ENCODE measurements at places on chromosomes 3 and 15.

DNA sequence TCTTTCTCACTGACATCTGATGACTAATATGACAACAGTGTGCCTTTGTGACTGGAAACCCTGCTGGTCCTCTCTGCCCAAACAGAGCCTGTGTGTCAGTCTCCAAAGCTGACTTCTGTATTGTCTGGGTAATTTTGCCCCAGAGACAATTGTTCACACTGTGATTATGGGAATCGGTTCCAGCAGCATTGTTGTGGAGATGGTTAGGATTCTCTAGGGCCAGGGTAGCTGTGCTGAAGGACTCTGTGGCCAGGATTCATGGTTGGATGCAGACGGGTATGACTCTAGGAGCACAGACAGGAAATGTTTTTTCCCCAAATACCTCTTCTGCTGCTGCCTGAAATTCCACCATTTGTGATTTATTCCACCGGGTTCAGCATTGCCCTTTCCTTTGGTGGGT is 57.5 kb upstream of the ITGA11 start:
- H3K27ac ChIP-seq: peak overlapping the region; percentile 4
- H3K27me3 ChIP-seq: no peaks in the 10 kb centered on the region
- DNase-seq: no peak

- peak; percentile 59 for DNase-seq
- H3K27me3 ChIP-seq: no peaks in the 10 kb centered on the region
- H3K27ac ChIP-seq: peak within 1 kb of the TSS; percentile 76
Measured at GRCh38 chr15:43517354-43518196, at the start of gene MAP1A. Gene MAP1A, plus strand, starts transcription at chr15:43517608. Its CDS starts 3,866 bp downstream, at chr15:43521474.

DNA sequence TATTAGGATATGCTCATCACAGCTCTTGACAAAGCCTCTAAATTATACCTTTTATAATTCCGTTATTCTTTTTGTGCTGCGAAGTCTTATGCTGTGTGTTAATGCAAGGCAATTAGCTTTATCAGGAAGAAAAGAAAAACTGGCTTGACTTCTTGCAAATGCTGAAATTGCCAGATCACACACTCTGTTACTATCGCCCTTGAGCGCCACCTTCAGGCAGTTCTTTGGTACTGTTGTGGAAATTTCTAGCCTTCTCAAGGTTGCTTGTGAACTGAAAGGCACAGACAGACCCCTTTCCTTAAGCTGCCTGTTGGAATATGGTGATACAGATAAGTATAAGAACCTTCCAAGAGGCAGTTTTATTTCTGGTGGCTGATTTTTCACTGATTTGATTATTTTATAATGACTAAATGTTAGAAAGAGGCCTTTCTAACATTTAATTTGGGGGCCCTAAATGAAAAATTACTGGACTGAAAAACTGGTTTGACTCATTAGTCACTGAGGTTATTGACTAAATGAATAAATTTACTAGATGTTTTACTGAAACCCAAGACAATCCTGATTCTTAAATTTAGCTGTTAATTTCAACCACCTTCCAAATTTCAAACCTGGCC is 126.2 kb upstream of the RASGRP1 start:
- H3K27ac ChIP-seq: no peak overlapping the region
- H3K4me1 ChIP-seq: no peaks in the 10 kb centered on the region
- no peaks in the 10 kb centered on the region for H3K27me3 ChIP-seq
- peak; percentile 69 for DNase-seq
- no peaks in the 10 kb centered on the region for H3K36me3 ChIP-seq

DNA sequence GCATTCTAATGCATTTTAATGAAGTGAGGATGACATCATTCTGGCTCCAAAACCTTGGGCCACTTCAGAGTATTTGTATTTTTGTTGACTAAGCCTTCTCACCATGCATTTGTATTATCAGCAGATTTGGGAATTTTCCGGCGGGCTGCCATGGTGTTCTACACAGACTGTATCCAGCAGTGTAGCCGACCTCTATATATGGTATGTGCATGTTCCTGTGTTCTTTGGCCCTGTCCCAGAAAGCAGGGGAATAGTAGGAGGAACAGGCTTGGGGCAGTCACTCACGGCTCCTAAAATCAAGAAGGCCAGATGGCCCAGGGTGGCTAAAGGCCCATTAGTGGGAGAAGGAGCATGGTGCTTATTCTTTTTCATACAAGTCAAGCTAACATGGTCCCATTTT is 80.5 kb downstream of the USF3 start:
- H3K27ac ChIP-seq: no peak overlapping the region
- H3K36me3 ChIP-seq: no peaks in the 10 kb centered on the region
- H3K27me3 ChIP-seq: no peaks in the 10 kb centered on the region
- H3K4me3 ChIP-seq: no peak overlapping the region

- H3K27me3 ChIP-seq: no peaks in the 10 kb centered on the region
- no peaks in the 10 kb centered on the region for H3K36me3 ChIP-seq
- no peak overlapping the region for H3K4me3 ChIP-seq
- no peak for DNase-seq
- H3K4me1 ChIP-seq: no peaks in the 10 kb centered on the region
Measured at GRCh38 chr3:116896116-116896515, 186.5 kb downstream of the TUSC7 start.

- H3K27ac ChIP-seq: no peak overlapping the region
- no peaks in the 10 kb centered on the region for H3K36me3 ChIP-seq
- DNase-seq: no peak
- no peaks in the 10 kb centered on the region for H3K27me3 ChIP-seq
- no peak overlapping the region for H3K4me3 ChIP-seq
Measured at GRCh38 chr3:165749821-165750220, 87.4 kb downstream of the BCHE start.

DNA sequence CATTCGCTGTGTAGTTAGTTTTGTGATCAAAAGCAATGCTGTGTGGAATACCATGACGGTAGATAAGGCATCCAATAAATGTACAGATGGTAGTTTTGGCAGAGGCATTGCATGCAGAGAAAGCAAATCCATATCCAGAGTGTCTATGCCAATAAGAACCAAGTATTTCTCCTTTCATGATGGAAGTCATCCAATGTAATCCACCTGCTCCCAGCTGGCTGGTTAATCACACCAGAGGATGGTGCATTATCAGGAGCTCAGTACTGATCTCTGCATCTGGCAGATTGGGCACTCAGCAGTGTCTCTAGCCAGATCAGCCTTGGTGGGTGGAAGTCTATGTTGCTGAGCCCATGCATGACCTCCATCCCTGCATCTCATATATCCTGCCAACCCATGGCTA is 677.7 kb upstream of the NECTIN3 start:
- H3K27ac ChIP-seq: no peak overlapping the region
- H3K4me3 ChIP-seq: no peak overlapping the region
- no peaks in the 10 kb centered on the region for H3K36me3 ChIP-seq
- DNase-seq: no peak

- peaks cover 3% of the 10 kb centered on the region for H3K4me1 ChIP-seq
- H3K27ac ChIP-seq: no peak overlapping the region
- no peaks in the 10 kb centered on the region for H3K36me3 ChIP-seq
- H3K4me3 ChIP-seq: no peak overlapping the region
Measured at GRCh38 chr3:8773941-8774542, 4.6 kb upstream of the OXTR start.

DNA sequence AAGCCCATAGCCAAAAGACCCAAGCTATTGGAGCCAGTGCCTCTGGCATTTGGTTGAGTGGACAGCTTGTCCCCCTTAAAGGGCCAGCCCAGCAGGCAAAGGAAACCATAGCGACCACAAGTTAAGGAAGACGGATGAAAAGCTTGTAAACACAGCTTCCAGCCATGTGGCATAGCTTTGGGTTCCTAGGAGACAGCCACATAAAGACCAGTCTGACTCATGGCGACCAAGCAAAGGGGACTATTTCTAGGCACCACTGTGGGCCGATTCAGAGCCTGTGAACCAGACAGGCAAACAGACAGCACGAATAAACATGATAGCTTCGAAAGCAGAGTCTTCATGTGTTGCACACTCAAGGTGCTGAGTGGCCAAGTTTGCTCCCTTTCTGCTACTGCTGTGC is 30.5 kb upstream of the SRGAP3 start:
- no peak overlapping the region for H3K4me3 ChIP-seq
- DNase-seq: no peak

DNA sequence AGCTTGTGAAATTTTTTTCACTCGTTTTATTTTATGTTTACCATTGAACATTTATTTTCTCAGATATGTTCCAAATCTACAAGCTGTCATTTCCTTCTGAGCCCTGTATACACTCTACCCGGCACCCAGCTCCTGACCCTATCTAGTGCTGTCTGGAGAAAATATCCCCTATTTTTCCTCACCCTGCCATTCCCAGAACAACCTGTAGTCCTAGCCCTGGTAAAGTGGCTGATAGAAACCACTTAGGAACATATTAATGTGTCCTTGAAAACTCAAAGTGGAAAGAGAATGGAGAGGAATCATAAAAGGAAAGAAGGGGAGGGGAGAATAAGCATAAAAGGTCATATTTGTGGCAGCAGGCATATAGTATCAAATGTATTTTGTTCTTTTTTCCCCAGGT is 8.2 kb upstream of the TIMMDC1 start:
- no peaks in the 10 kb centered on the region for H3K27me3 ChIP-seq
- no peak for DNase-seq
- no peak overlapping the region for H3K27ac ChIP-seq
- peaks cover 24% of the 10 kb centered on the region for H3K36me3 ChIP-seq
- no peaks in the 10 kb centered on the region for H3K4me1 ChIP-seq
- H3K4me3 ChIP-seq: no peak overlapping the region

- H3K36me3 ChIP-seq: no peaks in the 10 kb centered on the region
- H3K27ac ChIP-seq: no peak overlapping the region
- H3K4me1 ChIP-seq: peaks cover 42% of the 10 kb centered on the region
- no peaks in the 10 kb centered on the region for H3K27me3 ChIP-seq
- no peak for DNase-seq
- no peak overlapping the region for H3K4me3 ChIP-seq
Measured at GRCh38 chr3:65485826-65486469, 552.8 kb downstream of the MAGI1 start.

DNA sequence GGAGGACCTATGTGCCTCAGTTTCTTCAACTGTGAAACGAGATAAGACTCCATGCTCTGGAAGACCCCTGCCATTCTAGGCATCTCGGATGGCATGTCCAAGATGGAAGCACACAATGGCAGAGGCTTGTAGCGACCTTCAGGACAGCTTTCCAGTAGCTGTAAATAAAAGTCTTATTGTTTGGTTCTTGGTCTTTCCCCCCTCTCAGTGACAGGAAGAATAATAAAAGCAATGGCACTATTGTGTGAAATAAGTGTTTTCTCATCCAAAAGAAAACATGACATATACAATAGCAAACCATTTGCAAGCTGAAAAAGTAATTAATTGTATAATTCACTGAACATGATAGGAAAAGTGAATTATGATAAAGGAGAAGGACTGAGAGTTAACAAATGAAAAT is 32.5 kb upstream of the CD47 start:
- no peak overlapping the region for H3K27ac ChIP-seq
- no peaks in the 10 kb centered on the region for H3K27me3 ChIP-seq
- DNase-seq: no peak
- H3K4me3 ChIP-seq: no peak overlapping the region
- no peaks in the 10 kb centered on the region for H3K36me3 ChIP-seq

Measured in tibial artery (tissue), 4 donors.